ENCODE measurements at places on chromosomes 3 and 15. TPM values are rescaled to one million over a fixed set of nuclear protein-coding genes. Genes with fewer than 3 reads are reported as not detected.

DNA sequence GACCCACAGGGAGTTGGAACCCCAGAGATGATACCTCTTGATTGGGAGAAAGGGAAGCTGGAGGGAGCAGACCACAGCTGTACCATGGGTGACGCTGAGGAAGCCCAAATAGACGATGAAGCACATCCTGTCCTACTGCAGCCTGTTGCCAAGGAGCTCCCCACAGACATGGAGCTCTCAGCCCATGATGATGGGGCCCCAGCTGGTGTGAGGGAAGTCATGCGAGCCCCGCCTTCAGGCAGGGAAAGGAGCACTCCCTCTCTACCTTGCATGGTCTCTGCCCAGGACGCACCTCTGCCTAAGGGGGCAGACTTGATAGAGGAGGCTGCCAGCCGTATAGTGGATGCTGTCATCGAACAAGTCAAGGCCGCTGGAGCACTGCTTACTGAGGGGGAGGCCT lies 201.1 kb downstream of the AKAP13 start:
- peak; percentile 59 for DNase-seq

DNA sequence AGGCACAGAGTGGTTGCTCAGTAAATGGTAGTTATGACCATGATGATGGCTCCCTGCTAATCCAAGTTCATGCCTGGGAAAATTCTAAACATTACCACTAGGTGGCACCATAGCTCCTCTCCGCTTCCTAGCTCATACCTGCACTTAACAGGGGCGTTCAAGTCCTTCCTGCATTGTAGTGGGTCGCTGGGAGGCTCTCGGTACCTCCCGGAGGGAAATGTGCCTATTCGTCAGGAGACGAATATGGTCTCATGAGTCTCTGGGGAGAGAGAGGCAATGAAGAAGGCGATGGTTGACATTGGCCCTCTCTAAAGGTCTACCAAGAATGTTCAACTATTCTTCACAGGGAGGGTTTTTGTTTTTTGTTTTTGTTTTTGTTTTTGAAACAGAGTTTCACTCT lies 10.9 kb downstream of the MESP1 start:
- DNase-seq: peak; percentile 82

- peak; percentile 26 for DNase-seq
Observed at GRCh38 chr15:55108858-55109518, 87.8 kb downstream of the RSL24D1 start.

GRCh38 chr15:86892774-86893449 lies 813.2 kb downstream of the AGBL1 start:
- DNase-seq: no peak

GRCh38 chr3:124951511-124952281 lies 17.1 kb upstream of the MUC13 start:
- DNase-seq: no peak

IL17RD gene
- total RNA-seq: 0.02 TPM

C3orf22 gene
- not detected for total RNA-seq

CEP19 gene
- total RNA-seq: 4.6 TPM
